Esophagus muscularis mucosa (tissue), 4 donors: ENCODE measurements at places on chromosomes 7 and 10.

GRCh38 chr10:91162050-91162494 is 58.4 kb upstream of the PCGF5 start:
- no peak for DNase-seq

- DNase-seq: no peak
Observed at GRCh38 chr10:24350070-24350921, 141.4 kb downstream of the KIAA1217 start.

DNA sequence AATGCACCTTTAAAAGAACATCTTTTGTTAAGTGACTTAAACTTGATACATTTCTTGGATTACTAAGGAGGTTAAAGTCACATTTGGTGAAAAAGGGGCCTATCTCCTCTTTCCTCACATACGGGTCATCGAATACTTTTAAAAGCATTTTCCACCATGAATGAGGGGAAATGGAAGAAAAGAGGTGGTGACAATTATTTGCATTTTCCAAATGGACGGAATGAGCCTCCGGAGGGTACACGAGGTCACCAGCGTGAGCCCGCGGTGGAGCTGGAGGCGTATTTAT is 1.0 kb upstream of the BMPR1A start:
- no peak for DNase-seq

DNA sequence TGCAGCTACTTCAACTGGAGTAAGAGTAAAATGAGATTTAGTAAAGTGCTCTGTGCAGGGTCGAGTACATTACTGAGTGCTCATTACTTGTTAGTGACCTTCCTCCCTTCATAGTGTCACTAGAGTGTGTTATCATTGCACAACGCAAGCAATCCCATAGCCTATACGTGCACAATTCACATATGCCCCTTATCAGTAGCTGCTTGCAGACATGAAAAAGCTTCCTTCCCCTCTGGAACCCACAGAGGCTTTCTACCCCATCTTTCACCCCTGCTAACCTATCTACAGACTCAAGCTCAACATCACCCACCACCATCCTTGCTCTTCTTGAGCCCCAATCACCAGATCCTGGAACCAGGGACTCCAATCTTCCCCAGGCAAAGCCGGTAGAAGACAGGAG is 59.3 kb downstream of the C7orf25 start:
- DNase-seq: no peak

DNA sequence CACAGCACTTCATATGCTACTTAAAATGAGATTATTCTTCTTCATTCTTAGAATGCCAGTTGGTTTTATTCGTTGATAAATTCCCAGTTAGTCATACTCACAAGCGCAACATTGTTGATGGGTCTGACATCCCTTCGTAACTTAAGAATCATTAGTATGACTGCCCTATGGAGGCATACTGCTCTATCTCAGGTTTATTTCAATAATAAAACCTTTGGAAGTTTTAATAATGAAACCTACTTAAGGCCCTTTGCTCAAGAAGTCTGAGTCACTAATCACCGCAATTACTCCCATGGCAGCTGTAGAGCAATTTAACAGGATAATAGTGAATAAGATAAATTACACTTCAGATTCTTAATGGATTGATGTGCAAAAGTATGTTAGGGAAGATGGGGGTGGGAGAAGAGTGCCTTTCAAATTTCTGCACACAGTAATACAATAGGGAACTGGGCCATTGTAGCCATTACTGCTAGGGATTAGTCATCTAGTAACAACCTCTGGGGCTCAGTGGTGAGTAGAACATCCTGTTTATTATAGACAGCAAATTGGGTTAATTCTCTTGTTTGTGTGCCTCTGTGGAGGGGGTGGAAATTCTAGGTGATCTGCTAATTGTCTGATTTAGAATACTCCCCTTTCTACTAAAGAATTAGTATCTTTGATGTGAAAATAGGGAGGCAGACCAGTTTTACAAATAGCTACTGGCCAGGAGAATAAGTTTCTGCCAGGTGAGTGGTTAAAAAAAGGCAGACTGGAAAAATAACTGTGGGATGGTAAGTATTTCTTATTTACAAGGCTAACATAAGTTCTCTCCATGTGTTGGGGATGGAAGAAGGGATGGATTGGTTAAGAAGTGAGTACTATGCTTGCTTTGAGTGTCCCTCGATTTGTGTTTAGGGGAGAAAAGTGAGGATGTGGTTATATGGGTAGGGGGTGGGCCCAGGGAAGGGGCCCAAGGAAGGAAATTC is 74.5 kb upstream of the VKORC1L1 start:
- no peak for DNase-seq

DNA sequence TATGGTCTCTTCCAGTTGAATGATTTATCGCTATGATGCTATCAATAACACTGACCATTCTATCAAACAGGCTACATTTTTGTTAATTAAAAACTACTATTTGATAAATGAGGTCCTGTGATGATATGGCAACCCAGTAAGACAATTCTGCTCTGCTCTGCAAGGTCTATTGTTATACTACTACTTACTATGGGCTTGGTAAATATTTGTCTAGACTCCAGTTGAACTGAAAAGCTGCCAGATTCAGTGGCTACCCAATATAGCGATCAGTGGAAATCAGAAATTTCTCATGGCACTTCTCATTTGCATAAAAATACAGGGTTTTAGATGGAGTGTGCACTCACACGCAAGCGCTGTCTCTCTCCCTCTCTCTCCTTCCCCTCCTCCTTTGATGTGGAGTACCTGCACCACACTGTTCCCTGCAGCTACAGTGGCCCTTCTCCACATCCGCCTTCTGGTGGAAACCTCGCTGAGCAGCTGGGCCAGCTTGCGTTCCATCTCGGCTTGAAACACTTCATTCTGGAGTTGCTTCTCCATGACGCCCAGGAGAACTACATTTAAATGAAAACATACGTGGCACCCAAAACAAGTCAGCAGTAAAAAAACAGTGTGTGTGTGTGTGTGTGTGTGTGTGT is 77.9 kb downstream of the KIAA1549 start:
- no peak for DNase-seq

GRCh38 chr10:5553400-5554170 is 28.8 kb downstream of the CALML3 start:
- DNase-seq: no peak

DNA sequence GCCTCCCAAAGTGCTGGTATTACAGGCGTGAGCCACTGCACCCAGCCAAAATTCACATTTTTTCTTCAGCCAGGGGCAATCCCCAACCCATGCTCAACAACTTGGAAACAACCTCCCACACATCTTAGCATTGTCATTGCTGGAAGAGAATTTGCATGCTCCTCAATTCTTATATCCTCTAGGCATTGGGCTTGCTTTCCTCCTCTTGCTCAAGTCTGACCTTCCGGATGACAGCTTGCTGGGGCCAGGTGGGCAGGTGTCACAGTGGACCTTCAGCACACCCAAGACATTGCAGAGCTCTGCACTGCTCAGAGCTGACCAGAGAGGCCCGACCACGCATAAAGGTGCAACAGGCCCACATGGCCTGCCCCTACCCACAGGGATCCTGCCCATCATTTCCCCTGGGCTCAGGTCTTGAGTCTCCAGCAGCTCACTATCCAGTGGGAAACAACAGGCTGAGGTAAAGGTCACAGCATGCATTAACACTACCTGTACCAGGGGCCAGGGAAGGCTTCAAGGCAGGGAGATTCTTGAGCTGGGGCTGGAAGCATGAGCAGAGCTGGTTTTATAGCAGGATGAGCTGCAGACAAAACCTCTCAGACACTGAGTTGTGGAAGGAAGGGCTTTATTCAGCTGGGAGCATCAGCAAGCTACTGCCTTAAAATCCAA is 6.8 kb upstream of the GPR15LG start:
- DNase-seq: no peak

- DNase-seq: peak; percentile 85
Observed at GRCh38 chr7:36276428-36277248, 113.0 kb upstream of the ANLN start.

- DNase-seq: no peak
Observed at GRCh38 chr10:99938563-99938962, 71.2 kb downstream of the DNMBP start.

DNA sequence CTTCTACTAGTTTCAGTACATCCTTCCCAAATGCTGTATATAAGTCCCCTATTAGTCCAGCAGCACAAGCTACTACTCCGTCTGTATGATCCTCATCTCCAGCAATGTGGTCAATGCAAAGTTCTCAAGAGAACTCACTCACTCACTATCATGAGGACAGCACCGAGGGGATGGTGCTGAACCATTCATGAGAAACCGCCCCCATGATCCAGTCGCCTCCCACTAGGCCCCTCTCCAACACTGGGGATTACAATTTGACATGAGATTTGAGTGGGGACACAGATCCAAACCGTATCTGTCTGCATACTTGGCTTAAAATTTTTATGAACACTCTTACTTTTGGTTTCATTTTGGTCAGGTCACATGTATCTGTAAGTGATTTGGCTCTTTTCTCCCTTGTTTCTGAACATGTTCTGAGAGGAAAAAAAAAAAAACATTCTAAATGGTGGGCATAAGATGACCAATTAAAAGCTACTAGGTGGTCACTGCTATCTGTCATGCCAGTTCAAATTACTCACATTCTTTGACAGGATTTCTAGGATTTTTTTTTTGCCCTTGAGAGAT is 60.1 kb downstream of the ZNF783 start:
- DNase-seq: no peak

GRCh38 chr7:116380025-116380424 is 119.5 kb upstream of the CAV2 start:
- DNase-seq: no peak

DNA sequence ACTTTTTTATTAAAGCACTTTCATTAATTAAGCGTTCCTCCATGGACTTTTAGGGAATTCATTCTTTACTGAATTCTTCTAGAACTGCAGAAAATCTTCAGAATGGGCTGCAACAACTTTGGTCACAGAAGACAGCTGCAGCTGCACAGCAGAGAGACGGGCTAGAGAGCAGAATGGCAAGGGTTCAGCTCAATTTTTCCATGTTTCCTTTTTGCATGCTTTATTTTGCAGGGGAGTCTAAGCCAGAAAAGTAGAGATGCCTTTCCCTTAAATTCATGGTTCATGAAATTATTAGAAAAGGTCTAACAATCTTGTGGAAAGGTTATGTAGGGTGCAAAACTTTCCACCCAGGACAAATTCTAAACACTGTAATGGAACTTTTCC is 15.4 kb upstream of the ANKRD1 start:
- no peak for DNase-seq

DNA sequence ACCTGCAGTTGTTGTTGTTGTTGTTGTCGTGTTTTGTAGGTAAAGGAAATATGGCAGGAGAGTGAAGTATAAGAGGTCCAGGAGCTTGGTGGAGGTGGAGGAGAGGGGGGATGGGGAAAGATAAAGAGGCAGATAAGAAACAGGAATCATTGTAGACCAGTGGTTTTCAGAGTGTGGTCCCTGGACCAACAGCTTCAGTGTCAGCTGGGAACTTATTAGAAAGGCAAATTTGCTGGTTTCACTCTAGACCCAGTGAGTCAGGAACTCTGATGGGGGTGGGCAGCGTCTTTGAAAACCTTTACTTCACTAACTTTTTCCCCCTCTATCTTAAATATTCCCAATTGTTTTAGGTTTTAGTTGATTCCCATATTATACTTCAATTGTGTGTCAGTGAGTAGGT is 241.5 kb downstream of the AUTS2 start:
- peak; percentile 24 for DNase-seq

- no peak for DNase-seq
Observed at GRCh38 chr7:30166155-30166840, 31.5 kb downstream of the MTURN start.

DNA sequence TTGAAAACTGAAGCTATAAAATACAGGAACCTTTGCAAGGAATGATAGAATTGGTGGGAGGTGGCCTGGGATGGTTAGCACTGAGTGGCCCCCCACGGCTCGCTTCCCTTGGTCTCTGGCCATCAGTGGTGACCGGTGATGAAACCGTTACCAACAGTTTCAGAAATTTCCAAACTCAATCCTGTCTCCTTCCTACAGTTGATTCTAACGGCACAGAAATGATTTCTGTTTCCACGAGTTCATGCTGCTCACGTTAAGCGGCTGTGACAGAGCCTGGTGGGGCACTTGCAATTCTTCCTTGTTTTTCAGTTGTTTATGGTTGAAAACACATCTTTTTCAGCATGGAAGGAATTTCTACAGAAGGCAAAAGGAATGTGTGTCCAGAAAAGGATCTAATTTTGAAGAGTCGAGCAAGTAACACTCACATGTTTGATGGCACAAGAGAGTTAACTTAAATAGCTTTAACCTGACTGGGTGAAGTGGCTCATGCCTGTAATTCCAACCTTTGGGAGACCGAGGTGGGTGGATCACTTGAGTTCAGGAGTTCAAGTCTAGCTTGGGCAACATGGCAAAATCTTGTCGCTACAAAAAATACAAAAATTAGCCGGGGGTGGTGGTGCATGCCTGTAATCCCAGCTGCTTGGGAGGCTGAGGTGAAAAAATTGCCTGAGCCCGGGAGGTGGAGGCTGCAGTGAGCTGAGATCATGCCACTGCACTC is 100.1 kb downstream of the DNAJB6 start:
- no peak for DNase-seq

DNA sequence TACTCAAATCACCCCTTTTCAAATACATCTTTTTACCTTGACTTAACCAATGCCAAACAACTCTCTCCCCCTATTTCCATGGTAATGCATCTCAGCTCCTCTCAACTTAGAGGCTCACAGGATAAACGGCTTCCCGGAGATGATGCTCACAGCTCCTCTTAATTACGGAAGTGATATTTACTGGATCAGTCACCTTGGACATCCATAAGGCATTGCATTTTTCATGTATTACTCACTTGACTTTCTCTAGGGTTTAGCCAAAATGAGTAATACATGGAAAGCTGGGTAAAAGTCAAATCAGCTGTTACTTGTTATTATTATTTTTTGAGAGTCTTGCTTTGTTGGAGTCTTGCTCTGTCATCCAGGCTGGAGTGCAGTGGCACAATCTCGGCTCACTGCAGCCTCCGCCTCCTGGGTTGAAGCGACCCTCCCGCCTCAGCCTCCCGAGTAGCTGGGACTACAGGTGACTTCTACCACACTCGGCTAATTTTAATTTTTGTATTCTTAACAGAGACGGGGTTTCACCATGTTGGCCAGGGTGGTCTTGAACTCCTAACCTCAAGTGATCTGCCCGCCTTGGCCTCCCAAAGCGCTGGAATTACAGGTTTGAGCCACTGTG is 73.3 kb upstream of the RHEB start:
- no peak for DNase-seq

GRCh38 chr10:56537984-56538383 is 176.9 kb upstream of the ZWINT start:
- DNase-seq: peak; percentile 31

DNA sequence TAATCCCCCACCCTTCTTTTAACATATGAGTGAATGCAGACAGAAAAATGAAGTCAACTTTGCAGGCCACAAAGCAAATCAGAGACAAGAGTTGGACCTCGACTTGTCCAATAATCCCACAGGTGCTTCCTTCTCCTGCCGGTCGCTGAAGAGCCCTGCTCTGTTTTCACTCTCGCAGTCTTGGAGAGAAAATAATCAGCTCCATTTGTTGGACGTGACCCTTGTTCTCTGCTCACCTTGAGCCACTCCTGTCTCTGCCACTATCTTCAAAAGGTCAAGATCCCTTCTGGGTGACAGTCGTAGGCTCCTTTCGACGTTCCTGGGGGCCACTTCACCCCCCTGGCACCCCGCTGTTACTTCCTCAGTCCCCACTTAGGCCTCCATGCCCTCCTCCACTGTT is 2.8 kb upstream of the KLF6 start:
- peak; percentile 80 for DNase-seq

GRCh38 chr7:151923097-151923876 is 33.0 kb upstream of the GALNTL5 start:
- DNase-seq: no peak

GRCh38 chr7:82179311-82179710 is 264.3 kb downstream of the CACNA2D1 start:
- no peak for DNase-seq

- DNase-seq: peak; percentile 68
Observed at GRCh38 chr10:131496351-131497052, 185.0 kb upstream of the TCERG1L start.

- DNase-seq: no peak
Observed at GRCh38 chr7:29119538-29119937, 26.8 kb downstream of the CPVL start.
